ENCODE measurements at places on chromosomes 5 and 9.

- DNase-seq: no peak
These were observed 7.6 kb downstream of the RPL37 start for GRCh38 chr5:40827188-40827977.

- DNase-seq: no peak
These were observed 140.2 kb upstream of the LPAR1 start for GRCh38 chr9:111178331-111179055.

DNA sequence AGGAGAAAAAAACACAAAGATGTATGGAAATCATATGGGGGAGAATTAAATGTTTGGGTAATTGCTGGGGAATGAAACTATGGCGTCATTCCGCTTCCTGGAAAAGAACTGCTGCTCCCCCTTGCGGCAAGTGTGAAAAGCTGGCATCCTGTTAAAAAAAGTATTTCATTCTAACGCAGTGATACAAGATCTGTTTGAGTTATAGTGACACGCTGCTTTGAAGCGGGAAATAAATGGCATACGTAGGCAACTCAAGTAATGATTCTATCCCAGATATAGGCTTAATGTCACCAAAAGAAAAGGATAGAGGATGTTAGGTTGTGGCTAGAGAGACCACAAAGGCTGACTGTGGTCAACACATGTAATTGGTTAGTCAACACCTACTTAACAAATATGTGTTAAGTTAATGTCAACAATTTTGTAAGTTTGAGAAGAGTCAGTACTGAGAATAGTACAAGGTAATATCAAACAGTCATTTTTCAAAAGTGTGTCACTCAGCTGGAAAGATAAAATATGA lies 70.2 kb upstream of the ALDH1A1 start:
- no peak for DNase-seq

DNA sequence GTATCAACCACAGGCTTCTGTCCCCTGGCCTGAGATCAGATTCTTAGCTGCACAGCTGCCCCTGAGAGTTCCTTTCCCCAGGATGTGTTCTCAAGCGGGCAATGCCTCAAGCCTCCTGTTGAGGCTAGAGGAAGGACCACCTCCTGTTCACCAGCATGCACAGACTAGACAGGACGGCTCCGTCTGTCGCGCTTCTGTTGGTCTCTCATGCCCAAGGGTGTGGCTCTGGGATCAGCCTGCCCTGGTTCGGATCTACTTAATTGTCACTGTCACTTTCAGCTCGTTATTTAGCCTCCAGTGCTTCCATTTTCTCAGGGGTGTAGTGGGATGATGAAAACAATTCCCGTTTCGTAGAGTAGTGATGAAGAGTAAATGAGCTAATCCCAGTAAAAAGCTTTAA lies 103.1 kb downstream of the KCNIP1 start:
- DNase-seq: no peak

DNA sequence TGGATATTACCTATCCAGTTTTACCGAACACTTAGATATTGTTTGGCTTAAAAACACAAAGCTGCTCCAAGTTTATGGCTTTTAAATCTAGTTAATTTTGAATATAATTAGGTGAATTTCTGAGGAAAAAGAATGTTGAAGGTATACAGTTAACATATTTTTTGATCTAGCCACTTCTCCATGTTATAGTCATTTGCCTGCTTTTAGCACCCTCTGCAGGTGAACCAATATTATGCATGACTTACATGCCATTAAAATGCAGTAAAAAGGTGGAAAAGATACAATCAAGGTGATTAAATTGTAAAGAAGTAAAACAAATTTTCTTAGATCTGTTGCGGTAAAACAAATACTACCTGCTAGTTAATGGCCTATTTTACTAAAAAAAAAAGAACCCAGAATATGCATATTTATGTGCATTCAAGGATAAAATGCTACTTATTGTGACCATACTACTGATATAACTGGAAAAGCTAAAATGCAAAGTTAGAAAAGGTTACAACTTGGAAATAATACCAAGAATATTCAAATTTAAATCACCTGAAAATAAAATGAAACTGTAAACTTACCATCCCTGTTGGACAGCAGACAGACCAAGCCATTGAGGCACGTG lies 132.1 kb downstream of the AP3B1 start:
- no peak for DNase-seq

DNA sequence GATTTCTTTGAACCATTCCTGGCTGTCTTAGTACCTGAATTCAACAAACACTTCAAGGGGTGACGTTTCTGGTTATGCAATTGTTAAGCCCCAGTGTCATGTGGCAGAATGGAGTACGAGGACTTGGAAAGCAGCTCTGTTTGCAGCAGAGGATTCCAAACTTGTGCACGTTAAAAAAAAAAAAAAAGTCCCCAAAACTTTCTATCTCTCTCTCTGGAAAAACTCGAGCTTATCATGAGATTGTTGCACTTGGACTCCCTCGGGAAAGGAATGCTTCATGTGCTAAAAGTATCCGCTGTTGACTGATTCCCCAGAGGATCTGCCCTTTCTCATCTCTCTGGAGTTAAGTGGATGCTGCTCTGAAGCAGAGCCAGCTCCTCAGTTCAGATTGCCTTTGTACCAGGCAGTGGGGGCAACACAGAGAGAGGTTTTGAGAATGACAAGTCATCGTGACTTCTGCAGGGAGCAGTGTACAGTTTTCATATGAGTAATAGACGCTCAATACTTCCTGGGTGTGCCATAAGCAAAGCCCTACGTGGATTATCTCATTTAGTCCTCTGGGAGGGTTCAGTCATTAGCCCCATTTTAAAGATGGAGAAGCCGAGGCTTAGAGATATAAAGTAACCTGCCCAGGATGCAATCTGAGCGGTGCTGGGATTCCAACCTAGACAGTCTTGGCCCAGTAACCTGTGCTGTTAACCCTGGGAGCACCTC lies 28.1 kb downstream of the TMOD1 start:
- DNase-seq: no peak

GRCh38 chr5:170338933-170339779 lies 41.6 kb upstream of the LCP2 start:
- DNase-seq: no peak

DNA sequence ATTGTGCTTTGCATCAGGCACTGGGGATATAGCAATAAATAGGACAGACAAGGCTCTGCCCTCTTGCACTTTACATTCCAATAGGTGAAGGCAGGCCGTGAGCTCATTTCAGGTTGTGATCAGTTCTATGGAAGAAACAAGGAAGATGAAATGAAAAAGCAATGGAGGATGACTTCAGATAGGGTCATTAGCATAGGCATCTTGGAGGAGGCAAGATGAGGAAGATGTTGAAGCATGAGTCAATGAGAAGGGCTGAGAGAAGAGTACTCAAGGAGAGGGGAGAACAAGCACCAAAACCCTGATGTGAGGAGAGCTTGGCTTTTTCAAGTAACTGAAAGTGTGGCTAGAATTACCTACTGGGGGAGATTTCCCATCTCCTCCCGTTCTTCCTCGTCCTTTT lies 5.0 kb upstream of the SPARC start:
- DNase-seq: no peak

DNA sequence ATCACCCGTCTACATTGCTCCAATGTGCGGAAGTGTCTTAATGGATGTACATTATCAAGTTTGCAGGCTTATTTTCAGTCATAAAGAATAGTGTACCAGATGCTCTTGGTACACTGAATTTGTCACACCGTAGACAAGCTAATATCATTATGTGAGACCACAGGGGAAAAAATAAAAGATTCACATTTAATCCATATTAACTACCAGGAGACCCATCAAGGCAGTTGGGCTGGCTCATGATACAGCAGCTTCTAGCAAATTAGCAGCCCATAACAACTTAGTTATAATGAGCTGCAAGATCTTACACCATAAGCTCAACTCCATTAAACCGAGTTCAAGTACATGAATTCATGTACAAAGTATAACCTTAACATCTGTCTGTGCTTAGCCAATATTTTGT lies 324.9 kb downstream of the CTNND2 start:
- no peak for DNase-seq

DNA sequence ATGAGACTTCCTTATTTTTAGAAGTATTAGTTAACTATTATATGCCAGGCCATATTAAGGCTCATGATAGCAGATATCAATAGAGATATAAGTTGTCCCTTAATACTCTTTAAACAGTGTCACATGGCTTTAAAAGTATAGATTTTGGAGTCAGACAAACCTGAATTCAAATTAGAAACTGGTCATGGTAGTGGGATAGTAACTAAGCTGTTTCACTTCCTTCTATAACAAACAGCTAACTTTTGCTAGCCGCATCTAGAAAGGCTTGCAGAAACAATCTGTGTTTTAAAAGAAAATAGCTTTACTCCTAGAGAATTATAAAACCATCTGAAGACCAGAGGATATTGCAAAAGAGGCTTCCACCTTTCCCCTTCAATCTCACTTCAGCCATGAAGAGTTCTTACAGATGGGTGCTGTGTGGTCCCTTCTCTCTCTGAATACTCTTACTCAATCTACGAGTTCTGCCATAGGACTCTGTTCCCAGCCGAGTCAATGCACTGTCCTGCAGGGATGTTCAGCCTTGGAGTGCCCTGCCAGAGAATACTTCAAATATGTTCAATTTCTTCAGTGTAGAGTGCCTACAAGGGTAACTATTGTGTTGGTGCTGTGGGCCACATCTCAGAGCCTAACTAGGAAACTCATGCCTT lies 810.2 kb downstream of the EFNA5 start:
- DNase-seq: no peak

DNA sequence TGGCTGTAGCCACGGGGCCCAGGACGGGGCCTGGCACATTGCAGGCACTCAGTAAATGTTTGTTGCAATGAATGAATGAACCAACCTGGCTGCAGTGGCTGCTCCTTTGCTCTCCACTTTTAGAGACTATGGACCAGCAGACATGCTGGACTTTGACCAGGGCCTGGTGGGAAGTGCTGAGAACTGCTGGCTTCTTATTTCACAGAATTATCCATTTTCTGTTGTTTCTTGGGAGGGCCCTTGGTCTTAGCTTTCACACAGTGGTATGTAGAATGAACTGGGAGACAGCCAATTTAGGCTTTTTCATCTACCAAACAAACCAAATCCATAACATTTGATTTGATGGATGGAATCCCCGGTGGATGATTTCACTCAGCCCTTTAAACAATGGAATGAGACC lies 78.0 kb upstream of the LHFPL2 start:
- DNase-seq: no peak

- no peak for DNase-seq
These were observed 83.7 kb downstream of the LNPEP start for GRCh38 chr5:97019435-97020117.

- DNase-seq: no peak
These were observed 24.4 kb upstream of the SYNPO start for GRCh38 chr5:150616024-150616470.

GRCh38 chr5:425714-426113 lies 17.3 kb upstream of the EXOC3 start:
- DNase-seq: no peak

GRCh38 chr5:115544043-115544435 lies 536 bp downstream of the FEM1C start:
- no peak for DNase-seq

DNA sequence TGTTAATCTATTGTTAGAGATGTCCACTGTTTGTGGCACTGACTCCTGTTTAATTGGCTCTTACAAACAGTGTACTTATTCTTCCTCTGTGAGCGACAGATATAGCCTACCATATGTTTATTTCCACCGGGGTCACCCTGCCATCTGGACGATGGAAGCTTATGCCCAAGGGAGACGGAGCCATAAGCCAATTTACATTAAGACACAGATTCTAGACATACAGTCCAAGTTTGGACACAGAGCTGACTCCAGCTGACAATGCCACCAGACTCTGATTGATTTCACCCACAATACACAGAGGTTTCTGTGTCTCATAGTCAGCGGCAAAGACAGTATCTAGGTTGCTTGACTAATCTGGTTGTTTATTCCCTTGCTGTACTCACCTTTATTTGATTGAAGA lies 198.9 kb downstream of the ENC1 start:
- DNase-seq: no peak

DNA sequence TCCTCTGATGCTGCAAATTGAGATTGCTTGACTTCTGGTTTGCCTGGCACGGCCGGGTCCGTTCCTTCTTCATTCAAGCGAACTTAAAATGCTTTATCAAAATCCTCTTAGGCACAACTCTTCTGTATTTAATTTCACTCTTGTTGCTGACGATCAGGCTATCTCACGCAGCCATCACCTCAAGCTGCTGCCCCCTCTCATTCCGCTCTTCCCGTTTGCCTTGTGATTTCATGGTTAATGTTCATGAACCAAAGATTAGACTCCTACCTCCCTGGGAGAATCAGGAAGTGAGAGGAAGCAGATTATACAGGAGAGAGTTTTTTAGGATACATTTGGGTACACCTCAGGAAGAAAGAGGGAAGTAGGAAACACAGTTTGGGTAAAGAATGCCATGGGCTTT lies 22.6 kb downstream of the QRFP start:
- DNase-seq: no peak

DNA sequence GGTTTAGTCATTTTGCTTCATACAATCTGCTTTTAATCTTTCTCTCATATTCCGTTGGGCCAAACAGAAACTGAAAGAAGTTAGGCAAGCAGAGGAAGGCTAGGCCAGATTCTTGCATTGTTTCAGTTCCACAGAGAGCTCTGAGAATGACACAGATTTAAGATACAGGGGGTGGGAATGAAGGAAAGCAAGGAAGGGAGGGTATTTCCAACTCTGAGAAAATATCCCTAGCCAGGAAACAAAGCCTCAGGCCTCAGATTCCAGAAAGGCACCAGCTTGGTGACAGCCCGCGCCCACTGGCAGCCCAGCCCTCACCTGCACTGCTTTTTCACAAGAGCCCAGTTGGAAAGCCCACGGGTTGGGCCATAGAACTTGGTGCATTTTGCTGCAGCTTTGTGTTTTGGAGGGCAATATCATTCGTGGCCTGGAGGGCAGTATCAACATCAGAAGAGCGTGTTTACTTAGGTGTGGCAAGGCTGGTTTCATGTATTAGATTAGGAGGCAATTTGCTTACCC lies 63.5 kb downstream of the ENC1 start:
- no peak for DNase-seq

DNA sequence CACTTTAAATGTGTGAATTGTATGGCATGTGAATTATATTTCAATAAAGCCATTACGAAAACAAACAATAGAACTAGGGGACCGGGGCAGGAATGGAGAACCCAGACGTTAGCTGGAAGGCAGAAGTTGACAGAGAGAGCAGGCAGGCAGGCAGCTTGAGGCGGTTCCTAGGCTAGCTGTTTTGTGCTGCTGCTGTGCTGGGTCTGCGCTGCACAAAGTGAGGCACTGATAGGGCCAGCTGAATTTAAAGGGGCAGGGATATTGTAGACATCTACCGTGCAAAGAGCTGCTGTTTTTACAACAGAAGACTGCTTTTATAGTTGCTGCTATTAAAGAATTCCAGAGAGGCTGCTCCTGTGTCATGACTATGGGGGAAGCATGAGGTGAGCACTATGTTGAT lies 21.6 kb upstream of the MIER3 start:
- no peak for DNase-seq

DNA sequence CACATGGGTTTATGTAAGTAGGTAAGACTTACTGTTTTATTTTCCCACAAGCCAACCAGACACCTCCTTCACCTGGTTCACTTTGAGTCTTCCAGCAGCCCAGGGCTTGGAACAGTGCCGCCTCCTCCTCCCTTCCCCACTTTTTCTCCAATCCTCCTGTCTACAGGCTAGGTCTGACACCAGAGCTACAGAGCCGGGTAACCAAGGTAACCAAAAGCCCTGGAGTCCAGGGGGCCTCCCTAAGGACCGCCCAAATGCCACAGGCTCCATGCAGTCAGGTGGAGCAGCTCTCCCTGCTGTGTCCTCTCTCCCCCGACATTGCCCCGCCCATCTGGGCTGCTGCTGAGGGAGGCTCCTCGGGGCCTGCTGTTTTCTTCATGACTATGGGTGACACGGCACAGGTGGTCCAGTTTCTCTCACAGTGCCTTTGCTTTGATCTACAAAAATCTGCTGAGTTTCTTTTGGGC lies 138.0 kb upstream of the EFNA5 start:
- no peak for DNase-seq

GRCh38 chr9:96150324-96151227 lies 151.4 kb downstream of the HSD17B3 start:
- DNase-seq: no peak
